Stimulated activated naive CD4-positive, alpha-beta T cell (primary cell): ENCODE measurements at places on chromosomes 5 and 9.

GRCh38 chr5:179404321-179405053 lies 59.2 kb upstream of the ADAMTS2 start:
- DNase-seq, result no peak

DNA sequence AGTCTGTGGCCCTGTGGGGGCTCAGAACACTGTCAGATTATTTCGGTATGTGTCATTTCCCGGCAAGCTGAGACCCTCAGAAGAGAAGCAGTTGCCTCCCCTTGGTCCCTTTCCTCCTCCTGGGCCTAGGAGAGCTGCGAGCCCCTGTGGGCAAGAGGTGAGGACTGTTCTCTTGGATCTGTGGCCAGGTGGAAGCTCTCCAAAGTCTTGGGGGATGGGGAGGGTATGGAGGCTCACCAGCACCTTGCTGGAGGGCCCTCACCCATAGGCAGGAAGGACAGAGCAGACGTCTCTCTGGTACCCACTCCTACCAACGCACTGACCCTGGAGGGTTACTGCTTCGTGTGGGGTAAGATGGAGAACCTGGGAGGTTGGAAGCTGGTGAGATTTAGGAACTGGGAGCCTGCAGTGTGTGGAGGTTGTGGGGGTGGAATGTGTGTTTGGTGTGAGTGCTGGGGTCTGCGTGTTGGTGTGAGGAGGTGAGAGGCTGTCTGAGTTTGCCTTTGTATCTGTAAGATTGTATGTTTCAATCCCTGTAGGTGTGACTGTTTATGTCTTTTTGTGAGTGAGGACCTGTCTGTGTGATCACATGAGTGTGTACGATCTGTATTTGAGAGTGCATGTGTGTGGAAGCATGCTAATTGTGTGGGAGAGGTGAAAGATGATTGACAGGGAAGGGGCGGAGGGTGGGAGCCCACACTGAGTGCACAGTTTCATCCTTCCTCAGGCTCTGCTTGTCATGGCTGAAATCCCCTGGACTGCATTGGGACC lies 52.4 kb upstream of the PSD2 start:
- no peak for DNase-seq

DNA sequence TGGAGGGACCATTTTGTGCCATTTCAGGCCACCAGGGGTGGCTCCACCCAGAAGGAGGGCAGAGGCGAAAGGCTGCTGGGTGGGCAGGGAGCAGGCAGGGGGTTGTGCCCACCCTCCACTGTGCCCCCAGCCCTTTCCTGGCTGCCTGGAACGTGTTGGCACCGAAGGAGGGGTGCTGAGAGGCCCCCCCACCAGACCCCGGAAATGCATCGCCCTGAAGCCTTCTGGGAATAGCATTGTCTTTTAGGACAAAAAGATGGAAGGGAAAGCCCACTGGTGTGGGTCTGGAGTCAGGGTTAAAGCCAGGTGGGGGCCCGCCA lies 5.1 kb downstream of the NOXA1 start:
- no peak for DNase-seq

DNA sequence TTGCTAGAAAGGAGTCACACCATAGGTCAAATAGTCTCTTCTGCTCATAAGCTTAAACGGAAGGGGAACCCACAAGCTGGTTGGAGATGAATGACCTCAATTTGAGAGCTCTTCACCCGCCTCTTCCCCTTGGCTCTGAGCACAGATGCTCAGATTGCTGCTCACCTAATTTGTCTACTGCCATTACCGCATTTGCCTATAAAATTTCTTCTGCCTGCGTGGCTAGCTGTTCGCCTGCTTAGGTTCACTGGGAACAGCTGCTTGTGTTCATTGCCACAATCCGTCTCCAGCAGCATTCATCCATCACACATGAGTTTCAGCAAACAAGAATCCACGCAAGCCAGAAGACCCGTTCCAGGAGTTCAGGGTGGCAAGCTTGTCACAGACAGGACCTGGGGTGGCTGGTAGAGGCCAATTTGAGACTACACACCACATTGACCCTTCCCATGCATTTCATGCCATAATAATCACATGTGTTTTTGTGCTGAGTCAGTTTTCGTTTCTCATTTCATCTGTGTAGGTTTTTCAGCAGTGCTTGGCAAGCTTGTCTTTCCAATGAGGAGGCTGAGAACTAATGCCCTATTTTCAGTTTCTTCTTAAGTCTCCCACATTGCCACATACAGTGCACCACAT lies 50.2 kb upstream of the DNAH5 start:
- no peak for DNase-seq

- no peak for DNase-seq
Measured at GRCh38 chr5:81019748-81020147, 59.6 kb downstream of the RASGRF2 start.

- no peak for DNase-seq
Measured at GRCh38 chr5:149448831-149449714, 70.0 kb upstream of the IL17B start.

DNA sequence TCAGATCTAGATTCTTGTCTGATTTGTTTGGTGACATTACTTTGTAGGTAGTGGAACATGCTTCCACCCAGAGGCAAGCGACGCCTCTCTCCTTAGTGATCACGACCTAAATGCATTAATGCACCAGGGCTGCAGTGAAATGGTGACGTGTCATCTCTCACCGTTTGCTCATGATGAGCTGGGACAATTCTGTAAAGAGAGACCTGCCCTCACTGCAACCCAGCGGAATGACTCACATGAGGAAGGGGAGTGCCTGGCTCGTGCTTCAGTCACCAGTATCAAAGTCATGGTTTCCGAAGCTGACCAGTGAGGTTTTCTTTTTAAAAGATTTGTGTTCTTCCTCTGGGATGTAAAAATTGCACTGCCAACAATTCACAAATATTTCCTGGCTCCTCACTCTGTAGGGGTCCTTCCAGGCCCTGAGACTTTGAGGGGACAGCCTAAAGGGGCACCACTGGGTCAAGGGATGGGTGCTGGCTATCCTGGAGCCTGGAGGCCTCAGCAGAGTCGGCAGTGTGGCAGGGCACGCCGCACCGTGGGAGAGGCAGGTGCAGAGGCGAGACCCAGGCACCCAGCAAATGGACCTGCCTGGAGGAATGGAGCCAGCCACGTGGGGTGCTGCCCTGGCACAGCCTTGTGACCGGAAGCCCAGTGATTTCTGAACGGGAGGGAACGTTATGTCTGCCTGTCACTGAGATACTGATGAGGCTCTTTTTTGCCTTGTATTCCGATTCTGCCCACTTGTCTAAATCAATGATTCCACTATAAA lies 17.3 kb downstream of the QSOX2 start:
- no peak for DNase-seq

- DNase-seq, result no peak
Measured at GRCh38 chr9:134858051-134858841, 22.4 kb upstream of the FCN2 start.

GRCh38 chr9:72041775-72042194 lies 18.6 kb downstream of the C9orf57 start:
- DNase-seq, result no peak

- DNase-seq, result no peak
Measured at GRCh38 chr9:77865385-77866047, 166.1 kb downstream of the GNAQ start.

DNA sequence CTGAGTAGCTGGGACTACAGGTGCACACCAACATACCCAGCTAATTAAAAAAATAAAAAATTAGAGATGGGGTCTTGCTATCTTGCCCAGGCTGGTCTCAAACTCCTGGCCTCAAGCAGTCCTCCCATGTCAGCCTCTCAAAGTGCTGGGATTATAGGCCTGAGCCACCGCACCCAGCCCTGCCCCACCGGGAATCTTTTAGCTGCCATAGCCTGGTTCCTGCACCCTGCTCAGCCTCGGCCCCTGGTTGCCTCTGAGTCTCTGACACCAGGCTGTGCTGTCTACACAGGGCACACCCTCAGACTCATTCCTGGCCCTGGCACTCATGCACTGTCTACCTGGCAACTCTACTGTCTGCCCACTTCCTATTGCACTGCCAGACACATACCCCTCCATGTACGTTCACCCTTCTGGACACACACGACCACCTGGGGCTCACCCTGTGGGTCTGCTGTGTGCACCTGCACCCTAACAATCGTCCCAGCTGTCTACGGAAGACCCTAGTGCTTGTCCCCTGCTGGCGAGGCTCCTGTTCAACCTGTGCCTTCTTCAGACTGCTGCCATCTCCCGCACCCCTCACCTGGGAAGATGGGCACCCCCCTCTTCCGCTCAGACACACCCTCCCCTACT lies 1.4 kb downstream of the PROP1 start:
- DNase-seq, result no peak
